ENCODE measurements at places on chromosomes 3 and 15. TPM values are rescaled to one million over a fixed set of nuclear protein-coding genes. Genes with fewer than 3 reads are reported as not detected.

Gene ROPN1
- total RNA-seq, result not detected

Gene GOLGA6D
- total RNA-seq, result not detected

Gene C15orf62
- total RNA-seq, result 0.34 TPM

Gene KY
- total RNA-seq, result 0.12 TPM

Gene SNX22
- total RNA-seq, result 0.12 TPM

Gene SYNM
- total RNA-seq, result 3.7 TPM

Gene TRH
- total RNA-seq, result 0.85 TPM

Gene SLC6A20
- not detected for total RNA-seq

Measured in pericardium fibroblast (primary cell).